Sigmoid colon (tissue), 7 donors: ENCODE measurements at places on chromosomes 3 and 15. TPM values are rescaled to one million over a fixed set of nuclear protein-coding genes. Genes with fewer than 3 reads are reported as not detected.
A peak's percentile ranks its signal among the peaks of the same experiment; 100 is the strongest.

Gene SLC28A1
- not detected for polyA plus RNA-seq

Gene FSIP1
- polyA plus RNA-seq = 1.4 TPM

- no peak for DNase-seq
These were observed 52.0 kb downstream of the SUCNR1 start for GRCh38 chr3:151925419-151925818.

DNA sequence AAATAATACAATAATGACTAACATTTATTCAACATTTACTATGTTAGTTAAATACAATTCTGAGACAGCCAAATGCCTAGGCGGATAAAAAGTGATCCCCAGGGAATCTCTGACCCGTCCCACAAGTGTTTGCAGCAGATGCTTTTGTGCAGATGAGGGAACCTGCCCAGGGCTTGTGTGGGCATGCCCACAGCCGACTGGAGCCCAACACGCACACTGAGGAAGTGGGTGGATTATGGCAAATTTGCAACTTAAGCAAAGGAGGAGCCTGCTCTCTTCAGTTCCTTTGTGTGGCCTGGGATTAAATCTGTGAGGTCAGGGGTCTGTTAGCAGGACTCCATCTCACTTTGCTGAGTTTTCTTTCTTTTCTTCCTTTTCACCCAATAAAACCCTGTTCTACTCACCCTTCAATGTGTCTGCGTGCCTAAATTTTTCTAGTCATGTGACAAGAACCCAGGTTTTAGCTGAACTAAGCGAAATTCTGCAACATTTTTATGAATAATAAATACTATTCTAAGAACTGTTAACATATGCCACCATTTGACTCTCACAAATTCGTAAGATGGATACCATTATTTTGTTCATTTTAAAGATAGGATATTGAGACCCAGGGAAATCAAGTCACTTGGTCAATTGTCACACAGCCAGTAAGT is 13.9 kb upstream of the RTP1 start:
- no peak for DNase-seq

GRCh38 chr3:6508410-6508759 is 352.5 kb upstream of the GRM7 start:
- no peak for DNase-seq

GRCh38 chr3:52136513-52136912 is 17.7 kb downstream of the POC1A start:
- DNase-seq = no peak

DNA sequence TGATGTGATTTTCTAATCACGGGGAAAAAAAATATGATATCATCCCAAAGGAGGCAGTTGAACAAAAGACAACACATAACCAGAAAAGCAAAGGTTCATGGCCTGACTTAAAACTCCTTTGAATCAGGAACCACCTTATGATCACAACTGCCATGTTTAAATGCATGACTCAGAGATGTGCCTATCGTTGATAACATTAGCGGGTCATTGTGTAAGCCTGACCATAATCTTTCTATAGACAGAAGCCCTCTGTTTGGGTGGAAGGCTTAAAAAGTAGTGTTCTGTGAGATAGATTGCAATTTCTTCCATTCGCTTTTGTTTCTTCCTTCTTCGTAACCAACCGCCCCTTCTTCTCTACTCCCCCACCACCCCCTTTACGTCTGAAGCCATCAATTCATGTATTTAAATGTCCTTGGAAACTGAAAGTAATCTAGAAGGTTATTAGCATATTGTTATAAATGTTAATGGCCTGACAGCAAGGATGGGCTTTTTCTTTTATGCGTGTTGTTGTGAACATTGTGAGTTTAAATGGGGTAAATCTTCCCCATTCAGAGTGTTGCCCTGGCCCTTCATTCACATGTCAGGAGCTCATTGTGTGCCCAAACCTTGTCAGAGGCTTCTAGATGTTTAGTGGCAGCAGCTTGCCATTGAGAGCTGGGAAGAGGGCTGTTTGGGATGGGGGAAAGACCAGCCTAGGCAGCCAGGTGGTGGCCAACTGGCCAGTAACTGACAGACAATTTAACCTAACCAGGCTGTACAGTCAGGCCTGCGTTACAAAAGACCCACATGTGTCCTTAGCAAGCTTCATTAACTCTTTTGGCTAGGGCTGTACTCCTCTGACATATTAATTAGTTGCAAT is 64.5 kb downstream of the EPHA3 start:
- no peak for DNase-seq

GRCh38 chr15:86706813-86707212 is 627.1 kb downstream of the AGBL1 start:
- no peak for DNase-seq

Gene STARD5
- polyA plus RNA-seq = 21.2 TPM

GRCh38 chr3:178967177-178967532 is 104.5 kb downstream of the ZMAT3 start:
- no peak for DNase-seq

- no peak for DNase-seq
These were observed 74.8 kb downstream of the PPM1L start for GRCh38 chr3:160830796-160831195.

DNA sequence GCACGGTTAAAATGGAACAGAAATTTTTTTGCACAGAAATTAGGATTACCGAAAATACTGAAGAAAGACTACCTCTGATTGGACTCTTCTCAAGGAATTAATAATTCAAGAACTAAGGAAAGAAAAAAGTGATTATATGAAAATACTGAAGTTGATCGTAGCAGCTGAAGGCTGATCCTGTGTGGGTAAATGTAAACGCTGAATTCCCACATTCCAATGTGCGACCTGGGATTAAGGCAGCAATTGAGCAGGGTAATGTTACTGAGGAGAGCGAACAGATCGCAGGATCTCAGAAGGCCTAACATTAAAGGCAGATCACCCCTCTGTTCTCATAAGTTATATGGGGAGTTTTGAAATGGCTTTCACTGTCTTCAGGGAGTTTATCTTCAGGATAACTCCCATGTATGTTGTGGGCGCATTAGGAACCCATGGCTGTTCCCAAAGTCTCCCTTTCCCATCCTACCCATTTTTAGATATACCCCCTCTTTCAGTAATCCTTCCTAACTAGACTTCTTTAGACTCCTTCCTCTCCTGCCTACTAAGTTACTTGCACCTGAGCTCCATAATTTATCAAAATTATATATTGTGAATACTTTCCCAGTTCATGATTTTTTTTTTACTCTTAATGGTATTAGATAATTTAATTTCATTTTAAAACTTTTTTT is 1.0 kb upstream of the UBL7 start:
- DNase-seq = no peak

DNA sequence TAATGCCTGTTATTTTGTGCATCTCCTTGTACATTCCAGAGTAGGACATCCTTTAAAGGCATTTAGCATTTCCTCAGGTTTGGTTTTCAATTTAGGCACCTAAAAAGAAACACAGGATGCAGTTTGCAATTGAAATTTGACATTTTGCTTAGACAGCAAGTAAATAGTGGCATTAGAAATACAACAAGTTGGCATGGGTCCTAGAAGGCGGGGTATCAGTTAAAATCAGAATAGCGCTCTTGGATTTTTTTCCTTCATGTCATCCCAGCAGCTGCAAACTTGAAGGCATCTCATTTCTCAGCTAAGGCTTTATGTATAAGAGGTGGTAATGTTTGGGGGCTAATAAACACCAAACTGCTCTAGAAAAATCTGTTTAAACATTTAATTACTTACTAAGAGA is 47.5 kb upstream of the SKOR1 start:
- no peak for DNase-seq

DNA sequence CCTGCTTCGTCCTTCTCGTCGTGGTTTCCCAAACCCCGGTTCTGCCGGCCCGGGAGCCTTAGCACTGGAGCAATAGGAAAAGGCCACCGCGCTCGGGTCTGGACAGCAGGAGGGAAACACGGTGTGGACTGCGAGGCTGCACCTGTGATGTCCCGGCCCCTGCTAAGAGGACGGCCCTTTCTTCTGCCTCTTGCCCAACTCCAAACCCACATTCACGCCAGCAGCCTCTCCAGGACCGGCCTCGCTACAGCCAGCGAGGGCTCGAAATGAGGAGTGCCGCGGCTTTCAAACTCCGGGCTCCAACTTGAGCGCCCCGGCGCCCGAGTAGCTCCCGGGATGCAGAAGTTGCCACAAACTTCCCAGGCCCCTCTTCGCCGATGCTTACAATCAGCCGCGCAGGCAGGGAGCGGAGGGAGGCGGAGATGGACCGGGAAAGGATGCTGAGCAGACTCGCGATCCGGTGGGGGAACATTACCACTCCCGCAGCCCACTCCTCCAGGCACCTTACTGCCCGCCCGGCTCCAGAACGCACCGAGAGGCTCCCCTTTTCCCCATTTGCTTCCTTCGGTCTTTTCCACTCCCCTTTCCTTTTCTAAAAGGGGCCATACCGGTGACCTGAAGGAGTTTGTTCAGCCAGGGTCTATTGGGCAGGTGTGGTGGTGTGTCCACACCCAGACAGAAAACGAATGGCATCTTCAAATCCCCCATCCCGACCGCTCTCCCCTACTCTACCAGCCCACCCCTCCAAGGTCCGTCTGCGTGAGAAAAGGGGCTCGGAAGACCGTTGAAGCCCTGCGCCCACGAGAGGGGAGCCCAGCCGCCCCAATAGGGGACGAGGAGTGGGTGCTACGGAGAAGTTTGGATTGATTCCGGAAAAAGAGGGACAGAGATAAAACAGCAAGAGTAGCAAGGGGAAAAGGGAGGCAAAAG is 18.8 kb upstream of the SATB1 start:
- DNase-seq = peak; percentile 71

GRCh38 chr3:117700573-117701360 is 991.2 kb downstream of the TUSC7 start:
- DNase-seq = no peak

- no peak for DNase-seq
These were observed 16.0 kb downstream of the FBLN2 start for GRCh38 chr3:13564751-13565560.

Gene ATP2B2
- 0.10 TPM for polyA plus RNA-seq

- DNase-seq = no peak
These were observed 8.4 kb downstream of the GOLM2 start for GRCh38 chr15:44296625-44297524.

DNA sequence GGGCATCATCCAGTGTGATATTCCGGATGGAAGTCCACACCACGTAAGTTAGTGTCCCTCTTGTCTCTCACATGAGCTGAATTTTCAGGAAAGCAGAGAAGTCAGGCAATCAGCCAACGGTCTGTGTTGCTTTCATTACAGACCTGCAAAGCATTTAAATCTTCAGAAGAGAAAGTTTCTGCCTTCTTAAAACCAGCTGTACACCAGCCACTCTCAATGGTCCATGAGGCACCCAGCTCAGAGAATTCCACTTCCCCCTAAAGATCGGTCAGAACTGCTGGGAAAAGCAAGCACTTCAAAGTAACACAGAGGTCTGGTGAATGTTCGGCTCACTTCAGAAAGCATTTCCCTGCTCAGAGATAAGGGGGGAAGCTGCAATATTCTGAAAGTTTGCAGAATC is 903.7 kb downstream of the EPHA3 start:
- DNase-seq = no peak

DNA sequence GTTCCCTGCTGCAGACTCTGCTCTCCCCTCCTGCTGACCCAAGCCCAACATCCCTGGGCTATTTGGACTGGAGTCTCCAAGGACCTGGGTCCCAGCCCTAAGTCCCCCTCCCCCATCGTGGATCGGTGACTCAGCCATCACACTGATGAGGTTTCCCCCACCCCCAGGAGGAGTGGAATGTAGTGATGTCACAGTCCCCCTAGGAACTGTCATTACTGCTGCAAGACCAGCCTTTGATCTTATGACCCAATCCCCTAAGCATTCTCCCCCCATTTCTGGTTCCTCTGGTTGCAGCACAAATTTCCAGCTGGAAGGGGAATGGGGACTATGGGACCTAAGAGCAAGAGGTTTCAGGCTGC is 63.4 kb upstream of the CSPG4 start:
- DNase-seq = no peak
